Progenitor cell of endocrine pancreas (in vitro differentiated cells): ENCODE measurements at places on chromosomes 11 and 22.

DNA sequence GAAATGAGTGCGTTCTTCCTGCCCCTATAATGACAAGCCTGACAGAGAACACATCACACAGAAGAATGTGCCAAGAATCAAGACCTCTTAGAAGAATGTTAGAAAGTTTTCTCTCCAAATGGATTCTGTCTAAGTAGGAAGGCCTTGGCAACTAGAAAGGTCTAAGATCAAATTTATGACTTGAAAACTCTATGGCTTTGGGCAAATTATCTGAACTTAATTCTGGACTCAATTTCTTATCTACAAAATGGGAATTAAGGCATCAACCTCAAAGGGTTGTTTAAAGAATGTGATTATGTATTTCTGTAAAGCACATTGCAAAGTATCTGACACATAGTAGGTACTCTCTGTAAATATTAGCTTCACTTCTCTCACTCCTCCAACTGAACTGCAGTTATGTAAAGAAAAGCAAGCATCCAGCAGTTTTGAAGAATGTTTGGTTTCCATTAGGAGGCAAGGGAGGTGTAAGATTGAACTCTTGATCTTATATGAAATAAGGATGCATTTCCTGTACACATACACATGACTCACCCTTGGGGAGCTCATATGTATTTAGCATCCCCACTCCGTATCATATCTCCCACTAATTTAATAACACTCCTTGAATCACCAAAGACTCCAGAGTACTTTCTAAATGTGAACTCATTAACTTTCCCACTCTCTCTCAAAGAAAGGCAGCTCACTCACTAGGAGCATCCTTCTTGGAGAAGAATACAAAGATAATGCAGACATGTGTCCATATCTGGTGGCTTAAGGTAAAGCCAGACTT, 77.6 kb downstream of the ETS1 start:
- DNase-seq = no peak

GRCh38 chr11:33402066-33402465, 144.9 kb downstream of the HIPK3 start:
- no peak for DNase-seq

DNA sequence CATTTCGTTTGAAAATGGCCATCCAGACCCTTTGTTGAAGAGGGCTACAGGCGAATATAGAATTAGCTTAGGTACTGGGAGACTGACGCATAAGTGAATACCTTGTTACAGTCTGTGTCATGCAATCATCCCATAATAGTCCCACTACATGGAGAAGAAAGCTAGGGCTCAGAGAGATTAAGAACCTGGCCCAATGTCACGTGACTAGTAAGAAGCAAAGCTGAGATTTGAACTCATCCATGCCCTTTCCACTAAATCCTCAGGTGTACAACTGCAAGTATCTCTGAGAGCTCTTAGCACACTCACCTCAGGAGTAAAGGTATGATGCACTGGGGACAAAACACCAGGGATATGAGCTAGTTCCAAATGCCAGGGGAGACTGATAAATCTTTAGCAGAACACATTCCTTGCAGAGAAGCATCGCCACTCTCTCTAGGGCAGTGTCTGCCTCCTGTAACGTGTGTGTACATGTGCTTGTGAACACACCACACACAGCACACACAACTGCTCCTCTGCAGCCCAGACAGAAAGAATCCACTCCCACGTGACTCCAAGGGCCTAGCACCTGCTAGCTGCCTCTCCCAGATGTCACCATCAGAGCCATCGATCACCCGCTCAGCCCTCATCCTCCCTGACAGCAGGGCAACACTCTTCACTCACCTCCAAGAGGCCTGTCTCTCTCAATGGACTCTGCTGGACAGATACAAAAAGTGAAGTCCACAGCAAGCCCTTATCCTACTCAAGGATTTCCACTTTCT, 402.8 kb downstream of the NXPE2 start:
- no peak for DNase-seq

DNA sequence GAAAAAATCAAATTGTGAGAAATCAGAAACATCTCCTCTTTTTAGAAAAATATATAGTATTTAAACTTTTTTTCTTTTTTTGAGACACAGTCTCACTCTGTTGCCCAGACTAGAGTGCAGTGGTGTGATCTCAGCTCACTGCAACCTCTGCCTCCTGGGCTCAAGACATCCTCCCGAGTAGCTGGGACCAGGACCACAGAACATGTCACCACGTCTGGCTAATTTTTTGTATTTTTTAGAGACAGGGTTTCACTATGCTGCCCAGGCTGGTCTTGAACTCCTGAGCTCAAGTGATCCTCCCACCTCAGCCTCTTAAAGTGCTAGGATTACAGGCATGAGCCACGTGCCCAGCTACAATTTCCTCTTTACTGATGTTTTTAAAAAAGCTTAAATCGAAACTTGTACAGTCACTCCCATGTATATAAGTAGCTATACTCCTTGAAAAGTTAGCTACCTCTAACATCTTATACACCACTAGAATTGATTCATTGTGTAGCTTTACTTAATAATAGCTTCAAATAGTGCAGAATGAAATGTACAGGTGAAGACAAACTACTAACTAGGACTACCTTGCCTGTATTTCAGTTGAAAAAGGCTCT, 10.3 kb downstream of the EIF4G2 start:
- no peak for DNase-seq

DNA sequence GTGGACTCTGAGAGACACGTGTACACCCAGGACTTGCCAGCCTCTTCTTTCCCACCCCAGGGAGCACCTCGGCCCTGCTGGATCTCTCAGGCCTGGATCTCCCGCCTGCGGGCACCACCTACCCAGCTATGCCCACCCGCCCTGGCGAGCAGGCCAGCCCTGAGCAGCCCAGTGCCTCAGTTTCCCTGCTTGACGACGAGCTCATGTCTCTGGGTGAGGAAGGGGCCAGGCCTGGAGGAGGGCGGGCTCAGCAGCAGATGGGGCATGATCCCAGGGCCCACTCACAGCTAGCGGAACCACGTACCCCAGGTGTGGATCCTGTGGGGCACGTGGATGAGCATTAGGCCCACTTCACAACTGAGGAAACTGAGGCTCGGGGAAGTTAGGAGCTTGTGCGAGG, 13.7 kb upstream of the SH3BP1 start:
- DNase-seq = no peak

DNA sequence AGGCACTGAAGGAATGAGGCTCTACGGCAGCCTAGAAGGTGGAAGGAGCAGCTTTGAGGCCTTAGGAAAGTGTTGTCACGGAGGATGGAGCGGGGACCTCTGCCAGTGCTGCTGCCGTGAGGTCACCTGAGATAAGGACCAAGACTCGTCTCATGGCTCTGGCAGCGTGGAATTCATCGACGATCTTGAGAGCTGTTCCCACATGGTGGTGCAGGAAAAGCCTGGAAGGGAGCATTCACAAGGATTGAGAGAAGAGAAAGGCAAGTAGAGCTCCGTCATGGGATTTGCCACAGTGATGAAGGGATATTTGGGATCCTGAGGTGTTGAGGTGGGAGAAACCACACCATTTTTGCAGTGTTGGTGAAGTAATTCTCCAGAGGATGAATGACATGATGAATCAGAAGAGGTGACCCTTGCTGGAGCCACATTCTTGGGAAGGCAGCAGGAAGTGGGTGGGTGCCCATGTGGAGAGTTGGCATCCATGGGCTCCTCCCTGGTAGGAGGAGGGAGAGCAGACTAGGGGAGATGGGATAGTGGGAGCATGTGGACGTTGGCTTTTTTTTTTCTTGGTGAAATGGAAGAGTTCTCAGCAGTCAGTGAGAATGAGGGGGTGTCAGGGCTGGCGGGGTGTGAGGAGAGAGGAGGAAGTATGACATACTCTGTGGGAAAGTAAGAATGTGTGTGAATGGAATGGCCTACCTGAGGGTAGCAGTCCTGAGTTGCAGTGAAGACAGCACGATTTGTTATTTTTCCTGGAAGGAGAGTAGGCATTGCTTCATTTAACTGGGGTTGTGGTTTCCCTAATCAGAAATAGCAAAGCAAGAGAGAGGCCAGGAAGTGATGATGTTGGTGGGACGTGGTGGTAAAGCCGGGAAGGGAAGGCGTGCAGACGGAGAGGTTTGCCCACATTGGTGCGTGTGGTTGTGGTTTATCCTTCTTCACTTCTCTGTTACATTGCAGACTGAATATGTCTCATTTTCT, 11.1 kb downstream of the PPP6R3 start:
- no peak for DNase-seq

DNA sequence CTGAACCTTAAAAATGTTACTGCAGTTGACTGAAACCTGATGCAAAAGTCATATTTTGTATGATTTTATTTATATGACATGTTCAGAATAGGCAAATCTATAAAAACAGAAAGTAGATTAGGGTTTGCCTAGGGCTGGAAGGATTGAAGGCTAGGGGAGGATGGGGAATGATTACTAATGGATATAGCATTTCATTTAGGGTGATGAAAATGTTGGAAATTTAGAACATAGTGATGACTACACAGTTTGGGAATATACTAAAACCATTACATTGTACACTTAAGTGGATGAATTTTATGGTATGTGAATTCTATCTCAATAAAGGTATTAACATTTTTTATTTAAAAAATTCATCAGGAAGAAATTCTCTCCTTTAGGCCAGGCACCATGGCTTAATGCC, 22.9 kb upstream of the PAFAH1B2 start:
- no peak for DNase-seq

DNA sequence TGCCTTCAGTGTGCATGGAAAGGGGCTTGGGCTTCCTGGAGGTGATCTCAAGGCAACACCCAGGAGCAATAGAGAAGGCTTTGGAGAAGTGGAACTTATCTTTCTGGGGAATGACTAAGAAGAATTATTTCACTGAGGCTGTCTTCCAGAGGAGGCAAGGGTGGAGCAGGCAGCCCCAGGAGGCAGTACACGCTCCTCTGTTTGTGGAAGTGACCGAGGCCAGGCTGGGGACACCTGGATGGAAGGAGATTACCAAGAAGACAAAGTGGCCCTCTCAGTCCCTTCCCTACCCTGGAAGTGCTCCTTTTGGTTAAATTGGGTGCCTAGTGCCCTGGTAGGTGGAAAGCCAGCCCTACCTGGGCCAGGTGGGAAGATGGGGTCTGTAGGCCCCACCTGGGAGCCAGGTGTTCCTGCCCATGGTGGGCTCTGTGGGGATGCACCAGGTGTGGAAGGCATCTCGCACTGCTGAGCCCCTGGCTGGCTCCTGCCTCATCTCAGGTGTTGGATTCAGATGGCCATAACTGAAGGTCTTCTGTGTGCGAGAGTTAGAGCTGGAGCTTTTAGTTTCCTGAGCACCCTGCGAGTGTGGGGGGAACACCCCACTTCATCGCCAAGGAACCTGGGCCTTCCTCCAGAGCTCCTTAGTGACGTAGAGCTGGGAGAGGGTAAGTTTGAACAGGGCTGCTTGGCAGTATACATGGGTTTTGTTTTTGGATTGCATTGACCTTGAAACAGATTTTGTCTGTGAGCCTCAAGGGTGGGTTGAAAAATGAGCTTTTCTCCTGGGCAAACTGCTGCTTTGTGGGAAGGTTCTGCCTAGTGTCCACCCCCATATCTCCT, 46.1 kb downstream of the MICAL2 start:
- no peak for DNase-seq

DNA sequence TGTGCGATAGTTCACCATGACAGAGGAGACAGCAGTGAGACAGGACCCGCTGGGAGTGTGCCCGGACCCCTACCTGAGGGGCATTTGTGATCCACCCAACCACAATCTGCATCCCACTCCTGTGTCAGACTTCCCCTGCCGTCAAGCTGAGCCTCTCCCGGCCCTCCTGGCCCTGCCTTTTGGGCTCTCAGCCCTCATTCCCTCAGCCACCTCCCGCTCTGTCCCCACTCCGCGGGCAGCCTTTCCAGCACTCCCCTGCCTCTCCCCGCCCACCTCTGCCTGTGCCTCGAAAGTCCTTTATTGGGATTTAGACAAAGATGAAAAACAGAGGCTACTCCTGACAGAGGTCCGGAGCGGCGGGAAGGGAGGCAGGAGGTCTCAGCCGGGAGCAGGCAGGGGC, 4.2 kb downstream of the NFAM1 start:
- DNase-seq = no peak

DNA sequence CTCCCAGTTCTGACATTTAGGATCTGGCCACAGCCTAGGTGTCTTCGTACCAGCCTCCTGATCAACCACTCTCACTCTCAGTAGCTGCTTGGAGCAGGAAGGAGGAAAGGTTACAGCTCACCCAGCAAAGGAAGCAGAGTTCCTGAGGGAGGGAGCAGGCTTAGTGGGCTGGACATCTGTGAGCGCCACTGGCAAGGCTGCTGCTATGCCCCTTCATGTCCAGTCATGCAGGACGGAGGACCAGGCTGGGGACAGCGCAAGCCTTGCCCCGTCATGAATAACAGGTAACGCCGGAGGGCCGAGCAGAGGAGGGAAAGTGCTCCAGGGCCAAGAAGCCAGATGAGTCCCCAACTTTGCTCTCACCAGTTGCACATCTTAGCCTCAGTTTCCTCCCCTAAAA, 25.8 kb downstream of the TPST2 start:
- no peak for DNase-seq

GRCh38 chr22:43470941-43471585, 59.2 kb downstream of the MPPED1 start:
- DNase-seq = no peak

- DNase-seq = no peak
These were observed 16.2 kb upstream of the EIF4G2 start for GRCh38 chr11:10824888-10825287.

DNA sequence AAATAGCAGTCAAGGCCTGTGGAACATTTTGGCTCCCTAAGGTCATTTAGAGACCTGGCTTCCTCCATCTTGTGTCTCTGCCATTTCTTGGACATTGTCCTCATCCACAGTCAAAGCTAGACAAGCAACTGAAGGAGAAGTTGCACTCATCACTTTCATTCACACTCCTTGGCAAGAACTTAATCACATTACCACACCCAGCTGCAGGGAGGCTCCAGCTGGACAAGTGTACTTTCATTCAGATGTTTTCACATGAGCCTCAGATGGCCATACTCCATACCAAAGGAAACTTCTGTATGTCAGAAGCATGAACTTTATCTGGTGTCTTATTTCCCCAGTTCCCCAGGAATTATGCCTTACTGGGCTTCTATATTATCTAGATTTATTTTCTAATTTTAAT, 537.4 kb downstream of the TMEM135 start:
- DNase-seq = no peak

DNA sequence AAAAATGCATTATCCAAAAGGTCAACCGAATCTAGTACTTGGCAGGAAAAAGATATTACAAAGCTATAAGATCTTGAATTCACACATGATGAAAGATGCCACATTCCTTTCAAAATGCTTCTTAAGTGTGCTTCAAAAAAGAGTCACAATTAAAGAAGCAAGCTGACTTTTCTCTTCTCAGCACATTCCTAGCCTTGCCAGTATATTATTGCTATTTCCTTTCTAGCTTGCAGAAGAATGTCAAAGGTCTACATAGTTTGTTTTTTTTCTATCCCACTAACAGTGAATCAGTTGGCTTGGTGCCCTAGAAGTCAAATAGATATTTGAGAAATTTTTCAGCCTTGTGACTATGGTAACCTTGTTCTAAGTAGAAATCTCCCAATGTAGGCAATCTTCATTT, 56.8 kb downstream of the GUCY1A2 start:
- no peak for DNase-seq

DNA sequence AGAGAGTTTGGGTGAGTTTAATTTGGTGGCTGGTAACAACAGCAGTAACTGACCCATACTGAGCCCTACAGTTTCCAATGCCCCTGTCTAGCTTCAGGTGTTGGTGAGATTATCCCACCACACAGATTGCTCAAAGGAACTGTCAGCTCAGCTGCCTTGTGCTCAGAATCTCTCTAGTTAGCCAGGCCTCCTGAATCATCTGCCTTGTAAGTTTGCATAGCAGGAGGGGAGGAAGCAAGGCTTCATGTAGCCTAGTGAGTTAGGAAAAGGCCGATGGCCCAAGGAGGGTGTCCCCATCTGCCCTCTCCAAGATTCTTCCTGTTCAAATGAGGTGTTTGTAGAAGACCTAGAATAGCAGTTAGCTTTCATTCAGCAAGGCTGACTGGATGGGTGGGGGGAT, 74.3 kb downstream of the MICAL2 start:
- no peak for DNase-seq

GRCh38 chr22:35568751-35569739, 28.4 kb downstream of the RASD2 start:
- DNase-seq = no peak
